ENCODE measurements at places on chromosomes 6 and 20.
A peak's percentile ranks its signal among the peaks of the same experiment; 100 is the strongest.

DNA sequence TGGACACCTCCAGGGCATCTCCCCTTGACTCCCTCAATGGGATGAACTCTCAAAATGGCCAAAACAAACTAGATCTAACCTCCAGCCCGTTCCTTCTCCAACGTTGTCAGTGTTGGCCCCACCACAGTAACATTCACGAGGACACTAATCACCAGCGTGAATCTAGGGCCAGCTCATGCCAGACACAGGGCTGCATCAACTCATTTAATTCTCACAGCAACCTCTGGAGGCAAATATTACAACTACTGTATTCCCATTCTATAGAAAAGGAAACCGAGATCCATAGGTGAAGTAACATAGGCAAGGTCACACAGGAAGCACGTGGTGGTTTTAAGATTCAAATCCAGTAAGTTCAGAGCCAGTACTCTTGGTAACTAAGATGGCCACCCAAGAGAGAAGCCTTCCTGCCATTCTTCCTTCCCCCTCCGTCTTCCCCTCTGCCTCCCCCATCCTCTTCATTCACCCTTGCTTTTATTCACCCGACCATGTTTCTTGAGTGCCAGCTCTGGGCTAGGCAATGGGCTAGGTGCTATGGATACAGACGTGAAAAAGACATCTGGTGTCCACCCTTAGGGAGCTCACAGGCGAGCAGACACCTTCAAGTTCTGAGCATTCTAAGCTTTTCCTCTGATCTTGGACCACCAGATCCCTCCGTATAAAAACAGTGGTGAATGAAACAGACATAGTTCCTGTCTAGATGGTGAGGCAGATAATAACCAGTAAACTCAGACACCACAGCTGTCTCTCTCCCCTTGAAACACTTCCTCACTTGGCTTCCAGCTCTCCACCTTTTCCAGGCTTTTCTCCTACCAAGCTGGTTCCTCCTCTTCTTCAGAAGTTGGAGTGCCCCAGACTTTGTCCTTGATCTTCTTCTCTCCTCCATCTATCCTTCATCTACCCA, 9.6 kb downstream of the CCM2L start:
- DNase-seq: no peak

DNA sequence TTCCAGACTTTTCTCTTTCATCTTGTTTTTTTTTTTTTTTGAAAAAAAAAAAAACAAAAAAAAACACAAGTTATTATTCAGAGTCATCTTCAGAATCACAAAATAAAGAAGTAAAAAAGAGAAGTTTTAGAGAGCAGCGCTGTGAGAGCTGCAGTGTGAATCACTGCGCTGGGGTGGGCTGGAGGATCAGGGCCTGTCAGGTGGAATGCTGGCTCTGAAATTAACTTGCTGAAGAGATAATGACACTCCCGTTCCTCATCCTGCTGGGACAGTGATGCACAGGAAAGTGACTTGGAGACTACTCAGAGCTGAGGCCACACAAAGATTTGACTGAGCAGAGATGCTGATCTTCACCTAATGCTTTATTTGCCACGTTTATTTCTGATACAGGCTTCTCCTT, 42.7 kb upstream of the CLDN20 start:
- no peak for DNase-seq

DNA sequence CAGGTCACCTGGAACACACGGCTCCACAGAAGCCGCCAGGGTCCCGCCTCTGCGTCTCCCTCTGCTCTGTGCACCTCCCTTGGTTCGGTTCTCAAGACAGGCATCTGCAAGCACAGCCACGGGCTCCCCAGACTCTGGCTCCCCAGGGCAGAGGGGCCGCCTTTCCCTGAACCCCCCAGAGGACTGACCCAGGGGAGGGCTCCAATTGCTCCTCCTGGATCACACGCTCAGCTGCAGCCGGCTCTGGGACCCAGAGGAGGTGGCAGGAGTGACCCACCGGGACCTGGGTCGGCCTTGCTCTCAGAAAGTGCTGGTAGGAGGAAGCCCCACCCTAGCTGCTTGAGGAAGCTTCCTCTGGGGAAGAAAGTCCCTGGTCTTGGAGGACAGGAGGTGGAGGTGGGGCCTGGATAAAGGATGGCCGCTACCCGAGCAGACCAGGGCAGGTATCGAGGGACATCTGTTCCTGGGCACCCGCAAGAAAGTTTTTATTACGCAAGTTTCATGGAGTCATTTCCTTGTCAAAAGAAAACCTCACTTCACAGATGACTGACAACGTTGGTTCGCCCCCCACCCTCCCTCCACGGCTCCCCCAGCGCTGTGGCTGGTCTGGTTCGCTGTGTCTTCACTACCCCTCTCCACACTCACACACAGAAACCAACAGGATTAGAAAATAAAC, 103.9 kb upstream of the AFDN start:
- no peak for DNase-seq

DNA sequence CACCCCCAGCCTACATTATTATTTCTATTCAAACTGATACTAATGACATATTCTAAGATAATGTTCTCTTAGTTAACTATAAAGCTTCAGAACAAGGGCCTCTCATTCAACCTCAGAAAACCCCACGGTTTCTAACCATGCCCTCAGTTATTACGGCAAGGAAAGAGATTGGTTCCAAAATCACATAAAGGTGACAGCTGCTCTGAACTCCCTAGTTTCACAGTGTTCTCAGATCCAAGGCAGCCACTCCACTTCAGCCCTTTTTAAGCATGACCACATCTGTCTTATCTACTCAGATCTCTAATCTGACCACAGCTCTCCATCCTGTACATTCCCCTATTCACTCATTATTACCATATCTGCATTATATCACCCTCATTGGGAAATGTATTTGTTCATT, 98.8 kb upstream of the CEP85L start:
- DNase-seq: no peak

GRCh38 chr6:105468850-105469249, 66.0 kb upstream of the PREP start:
- no peak for DNase-seq

- DNase-seq: no peak
Measured at GRCh38 chr6:138522611-138523010, 23.3 kb upstream of the NHSL1 start.

DNA sequence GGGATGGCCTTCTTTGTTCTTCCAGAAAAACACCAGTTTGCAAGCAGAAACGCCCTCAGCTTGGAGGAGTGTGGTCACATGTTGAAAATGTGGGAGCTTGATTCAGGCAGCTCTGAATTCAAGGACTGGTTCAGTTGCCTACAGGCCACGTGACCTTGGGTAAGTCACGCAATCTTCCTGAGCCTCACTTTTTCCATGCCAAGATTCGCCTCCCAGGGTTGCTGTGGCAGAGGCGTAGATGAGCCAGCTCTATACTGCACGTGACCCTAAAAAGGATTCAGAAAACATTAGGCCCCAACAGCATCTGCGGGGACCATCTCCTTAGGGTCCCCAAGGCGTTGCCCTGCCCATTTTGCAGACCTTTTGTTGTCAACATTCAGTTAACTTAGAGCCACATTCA, 112.0 kb upstream of the SNX9 start:
- DNase-seq: no peak

DNA sequence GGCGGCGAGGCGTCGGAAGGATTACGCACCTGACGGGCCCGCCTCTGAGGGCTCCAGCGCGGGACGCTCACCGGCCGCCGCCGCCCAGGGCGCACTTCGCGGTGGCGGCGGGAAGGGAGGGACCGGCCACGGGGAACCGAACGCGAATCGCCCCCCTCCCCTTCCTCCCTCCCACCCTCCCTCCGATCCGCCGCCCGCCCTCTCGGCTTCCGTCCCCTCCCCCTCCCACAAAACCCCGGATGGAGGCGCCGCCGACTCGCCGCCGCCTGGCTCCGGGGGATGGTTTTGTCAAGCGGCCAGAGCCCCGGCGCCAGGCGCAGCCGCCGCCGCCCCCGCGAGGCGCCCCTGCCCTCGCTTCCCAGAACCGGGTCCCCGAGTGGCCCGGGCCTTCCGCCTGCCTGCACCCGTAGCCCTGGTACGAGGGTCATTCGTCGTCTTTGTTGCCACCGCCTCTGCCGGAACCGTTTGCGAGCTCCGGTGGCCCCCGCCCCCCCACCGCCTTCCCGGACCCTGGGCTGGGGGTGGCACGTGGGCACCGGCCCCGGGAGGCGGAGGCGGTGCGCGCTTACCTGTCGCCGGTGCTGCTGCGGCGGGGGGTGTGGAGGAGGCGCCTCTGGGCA, 398 bp downstream of the ZBTB2 start:
- peak; percentile 70 for DNase-seq

GRCh38 chr6:31090275-31090972, 22.0 kb downstream of the C6orf15 start:
- no peak for DNase-seq

DNA sequence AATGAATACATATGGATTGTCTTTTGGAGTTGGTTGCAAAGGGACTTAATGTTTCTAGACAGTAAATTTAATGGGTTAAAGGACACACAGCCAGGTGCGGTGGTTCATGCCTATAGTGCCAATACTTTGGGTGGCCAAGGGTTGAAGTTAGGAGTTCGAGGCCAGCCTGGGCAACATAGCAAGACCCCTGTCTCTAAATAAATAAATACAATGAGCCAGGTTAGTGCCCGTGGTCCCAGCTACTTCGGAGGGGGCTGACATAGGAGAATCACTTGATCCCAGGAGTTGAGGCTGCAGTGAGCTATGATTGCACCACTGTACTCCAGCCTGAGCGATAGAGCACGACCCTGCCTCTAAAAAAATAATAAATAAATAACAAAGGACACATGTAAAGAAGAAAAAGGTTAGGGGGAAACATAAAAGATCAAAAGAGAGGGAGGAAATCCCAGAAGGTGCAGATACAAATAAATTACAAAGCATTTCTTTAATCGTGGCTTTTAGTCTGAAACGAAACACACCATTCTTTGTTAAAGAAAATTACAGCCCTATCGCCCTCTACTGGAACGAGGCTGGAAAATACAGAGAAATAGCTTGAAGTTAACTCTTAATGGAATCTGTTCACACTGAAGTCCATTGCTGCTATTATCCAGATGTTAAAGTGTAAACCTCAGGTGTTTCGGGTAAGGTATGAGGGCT, 42.6 kb upstream of the SCML4 start:
- DNase-seq: peak; percentile 39

DNA sequence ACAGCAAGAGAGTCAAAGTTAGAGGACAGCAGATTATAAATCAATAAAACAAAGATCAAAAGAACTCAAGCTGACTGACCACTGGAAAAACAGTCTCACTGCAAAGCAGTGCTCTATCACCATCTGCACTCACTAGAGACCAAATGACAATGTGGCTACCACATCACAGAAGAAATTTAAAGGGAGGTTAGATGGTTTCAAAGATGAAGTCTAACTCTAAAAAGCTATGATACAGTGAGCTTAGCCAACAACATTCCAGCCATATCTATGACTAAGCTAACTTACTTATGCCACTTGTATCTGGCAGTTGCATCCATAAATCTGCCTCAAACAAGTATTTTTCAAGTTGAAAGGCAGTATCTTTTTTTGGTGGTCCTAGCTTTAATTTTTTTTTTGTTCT, 68.6 kb downstream of the ARHGAP18 start:
- DNase-seq: peak; percentile 74

DNA sequence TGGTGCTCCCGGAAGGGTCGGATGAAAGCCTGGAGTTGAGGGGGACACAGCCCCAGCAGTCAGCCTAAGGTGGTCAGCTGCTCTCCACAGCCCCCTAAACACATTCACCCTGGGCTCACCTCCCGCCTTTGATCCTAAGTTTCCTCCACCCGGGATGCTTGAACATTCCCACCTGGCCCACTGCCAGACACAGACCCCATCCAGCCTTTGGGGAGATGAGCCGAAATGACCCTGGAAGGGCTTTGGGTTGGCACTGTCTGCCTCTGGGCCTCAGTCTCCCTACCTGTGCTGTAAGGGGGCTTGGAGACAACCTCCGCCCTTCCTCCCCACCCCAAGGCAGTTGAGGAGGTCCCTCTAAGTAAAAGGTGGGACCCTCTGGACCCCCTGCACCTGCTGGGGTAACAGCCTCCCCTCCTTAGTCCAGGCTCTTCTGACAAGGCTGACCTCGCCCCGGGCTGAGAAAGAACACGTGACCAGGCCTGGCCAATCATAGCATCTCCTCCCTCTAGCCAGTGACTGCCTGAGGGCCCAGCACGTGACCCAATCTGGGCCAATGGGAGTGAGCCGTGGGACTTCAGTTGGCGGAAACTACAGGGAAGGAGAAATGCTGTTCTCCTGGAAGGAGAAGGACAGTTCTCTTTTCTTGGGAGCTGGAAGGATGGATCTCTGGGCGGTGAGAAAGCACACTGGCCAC, 16.9 kb upstream of the UBE2V1 start:
- DNase-seq: no peak

DNA sequence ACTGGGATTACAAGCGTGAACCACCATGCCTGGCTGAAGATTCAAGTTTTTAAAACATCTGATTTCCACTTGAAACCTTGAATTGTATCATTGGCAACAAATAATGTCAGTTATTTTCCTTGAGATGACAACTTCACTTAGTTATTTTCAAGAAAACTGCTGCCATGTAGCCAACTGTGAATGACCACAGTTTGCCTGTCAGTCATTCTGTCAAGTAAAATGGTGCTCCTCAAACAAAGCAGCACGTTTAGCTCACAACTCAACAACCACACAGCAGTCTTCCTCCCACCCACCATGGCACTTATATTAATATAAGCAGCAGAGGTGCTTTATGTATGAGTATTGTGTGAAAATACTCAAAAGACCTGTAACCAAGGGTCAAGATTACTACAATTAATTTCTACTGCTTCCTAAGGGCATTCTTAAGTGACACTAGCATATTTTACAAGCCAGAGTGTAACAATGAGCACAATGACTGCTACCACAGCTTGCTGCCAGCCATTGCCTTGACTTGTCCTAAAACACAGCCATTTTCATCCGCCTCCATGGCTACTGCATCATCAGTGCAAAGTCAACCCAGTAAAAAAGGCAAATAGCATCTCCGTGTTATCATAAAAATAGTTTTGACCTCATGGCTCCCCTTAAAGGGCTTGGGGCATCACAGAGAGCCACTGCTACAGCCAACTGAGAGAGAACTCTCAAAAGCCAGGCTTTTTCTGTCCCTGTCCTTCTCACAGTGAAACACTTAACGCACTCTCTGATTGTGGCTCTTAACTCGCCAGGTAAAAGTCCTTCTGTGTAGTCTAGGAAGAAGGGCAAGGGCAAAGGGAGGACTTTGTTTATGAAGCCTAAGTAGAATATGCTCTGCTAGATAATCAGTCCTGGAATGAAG, 96.4 kb upstream of the TAB2 start:
- DNase-seq: no peak

DNA sequence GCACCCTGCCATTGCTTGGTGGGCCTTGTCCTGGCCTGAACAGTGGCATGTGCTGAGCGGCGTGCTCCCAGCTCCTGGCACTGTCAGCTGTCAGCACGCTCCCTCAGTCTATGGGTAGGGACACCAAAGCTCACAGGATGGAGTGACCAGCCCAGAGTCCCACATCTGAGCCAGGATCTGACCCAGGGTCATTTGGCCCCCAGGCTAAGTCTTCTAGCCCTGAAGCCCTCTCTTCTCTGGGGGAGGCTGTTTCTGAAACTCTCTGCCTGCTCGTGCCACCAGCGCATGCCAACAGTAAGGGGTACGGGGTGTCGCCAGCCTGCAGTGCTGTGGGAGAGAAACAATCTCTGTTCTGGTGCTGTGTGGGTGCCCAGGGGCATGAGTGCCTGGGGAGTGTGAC, 37.1 kb downstream of the CDH4 start:
- no peak for DNase-seq

Measured in fibroblast of upper back skin (primary cell).